ENCODE measurements at places on chromosomes 4 and X. TPM values are rescaled to one million over a fixed set of nuclear protein-coding genes. Genes with fewer than 3 reads are reported as not detected.

TEX13C gene
- not detected for total RNA-seq

FOXR2 gene
- total RNA-seq: not detected

WDR17 gene
- 0.42 TPM for total RNA-seq

GRCh38 chr4:149825336-149825735 is 9.7 kb upstream of the IQCM start:
- H3K36me3 ChIP-seq: no peaks in the 10 kb centered on the region
- no peaks in the 10 kb centered on the region for H3K4me1 ChIP-seq
- no peak overlapping the region for H3K27ac ChIP-seq
- no peak for DNase-seq

DNA sequence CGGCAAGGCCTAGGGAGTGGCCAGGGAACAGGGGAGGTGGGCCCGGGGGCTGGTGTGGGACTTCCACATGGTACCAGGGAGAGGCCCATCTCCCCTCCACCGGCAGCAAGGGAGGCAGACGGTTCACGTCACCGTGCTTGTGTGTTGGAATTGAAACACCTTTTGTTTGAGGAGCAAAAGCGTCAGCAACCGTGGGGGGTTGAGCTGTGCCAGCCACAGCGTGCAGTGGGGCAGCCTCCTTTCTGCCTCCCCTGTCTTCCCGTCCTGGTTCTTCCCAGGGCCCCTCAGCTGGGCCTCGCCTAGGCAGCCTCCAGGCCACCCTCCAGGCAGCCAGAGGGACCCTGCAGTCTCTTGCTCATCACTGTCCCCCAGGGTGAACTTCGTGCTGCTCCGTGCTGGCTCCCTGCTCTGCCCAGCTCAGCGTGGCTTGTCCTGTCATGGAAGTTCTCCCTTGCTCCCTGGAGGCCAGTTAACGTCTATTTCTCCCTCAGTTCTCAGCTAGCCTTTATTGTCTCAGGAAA is 32.1 kb upstream of the HGFAC start:
- H3K4me1 ChIP-seq: no peaks in the 10 kb centered on the region
- H3K4me3 ChIP-seq: no peak overlapping the region
- no peak for DNase-seq
- no peaks in the 10 kb centered on the region for H3K27me3 ChIP-seq

- no peak overlapping the region for H3K4me3 ChIP-seq
- no peaks in the 10 kb centered on the region for H3K4me1 ChIP-seq
- H3K27me3 ChIP-seq: no peaks in the 10 kb centered on the region
- DNase-seq: no peak
- H3K27ac ChIP-seq: no peak overlapping the region
These were observed 209.1 kb upstream of the FAT1 start for GRCh38 chr4:186932631-186933187.

Data from CD4-positive, alpha-beta memory T cell (primary cell).